Posterior vena cava (tissue), 2 donors: ENCODE measurements at places on chromosomes 2 and 18. TPM values are rescaled to one million over a fixed set of nuclear protein-coding genes. Genes with fewer than 3 reads are reported as not detected.

The SPP2 gene
- total RNA-seq: not detected

GRCh38 chr2:203711399-203711798 lies 5.0 kb downstream of the CD28 start:
- DNase-seq: no peak

DNA sequence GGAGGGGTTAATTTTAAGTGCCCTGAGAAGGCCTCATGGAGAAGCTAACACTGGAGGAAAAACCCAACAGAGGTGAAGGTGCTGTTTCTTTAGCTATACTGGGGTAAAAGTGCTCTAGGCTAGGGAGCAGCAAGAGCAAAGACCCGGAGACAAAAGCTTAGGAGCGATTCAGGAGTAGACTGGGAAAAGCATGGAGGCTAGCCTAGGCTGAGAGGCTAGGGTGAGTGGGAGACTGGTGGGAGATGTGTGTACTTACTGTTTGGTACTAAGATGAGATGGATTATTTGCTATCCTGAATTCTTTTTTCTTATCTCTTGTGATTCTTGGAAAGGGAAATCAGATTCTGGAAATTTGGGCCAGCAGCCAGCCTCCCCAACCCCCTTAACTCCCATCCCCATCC lies 2.0 kb downstream of the GIGYF2 start:
- no peak for DNase-seq

The POTEI gene
- total RNA-seq: not detected

DNA sequence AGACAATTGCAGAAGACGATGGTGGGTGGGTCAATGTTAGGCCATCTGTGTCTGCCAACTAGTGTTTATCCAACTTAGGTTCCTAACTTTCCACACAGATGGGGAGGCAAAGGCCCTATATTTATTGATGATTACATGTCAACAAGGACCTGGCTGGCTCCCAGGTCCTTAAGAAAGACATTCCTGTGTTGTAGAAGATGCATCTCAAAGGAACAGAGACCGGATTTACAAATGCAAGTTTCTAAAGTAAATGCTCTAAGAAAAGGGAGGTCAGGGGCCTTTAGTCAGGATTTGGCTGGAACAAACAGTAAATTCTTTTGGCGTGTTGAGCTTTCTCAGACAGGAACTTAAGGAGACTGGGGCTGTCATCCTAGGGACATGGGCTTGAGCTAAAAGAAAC lies 175.0 kb downstream of the SH3BP4 start:
- no peak for DNase-seq

DNA sequence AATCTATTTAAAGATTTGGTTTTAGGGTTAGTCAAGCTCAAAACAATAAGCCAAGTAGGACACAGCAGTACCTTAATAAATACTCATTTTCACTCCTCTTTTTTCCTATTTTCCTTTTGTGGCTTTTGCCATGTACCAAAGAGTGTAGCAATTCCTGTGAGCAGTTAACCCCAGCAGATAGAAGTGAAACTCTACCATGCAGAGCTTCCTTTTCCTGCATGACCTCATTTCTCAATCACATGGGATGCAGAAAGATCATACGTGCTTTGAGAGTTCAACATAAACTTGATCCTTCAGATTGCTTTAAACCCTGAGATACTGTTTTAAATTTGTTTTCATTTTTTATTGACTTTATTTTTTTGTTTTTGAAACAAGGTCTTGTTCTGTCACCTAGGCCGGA lies 99.1 kb upstream of the ARHGAP15 start:
- DNase-seq: no peak

The ITGAV gene
- 104 TPM for total RNA-seq

- no peak for DNase-seq
Observed at GRCh38 chr2:45822272-45822630, 170.8 kb downstream of the PRKCE start.

The KYNU gene
- 6.9 TPM for total RNA-seq

GRCh38 chr2:10238396-10238795 lies 64.3 kb upstream of the HPCAL1 start:
- peak; percentile 10 for DNase-seq

The ASB18 gene
- not detected for total RNA-seq

- peak; percentile 41 for DNase-seq
Observed at GRCh38 chr18:78719821-78720220, 259.8 kb upstream of the SALL3 start.

- DNase-seq: no peak
Observed at GRCh38 chr18:62643181-62643580, 72.2 kb upstream of the PHLPP1 start.

DNA sequence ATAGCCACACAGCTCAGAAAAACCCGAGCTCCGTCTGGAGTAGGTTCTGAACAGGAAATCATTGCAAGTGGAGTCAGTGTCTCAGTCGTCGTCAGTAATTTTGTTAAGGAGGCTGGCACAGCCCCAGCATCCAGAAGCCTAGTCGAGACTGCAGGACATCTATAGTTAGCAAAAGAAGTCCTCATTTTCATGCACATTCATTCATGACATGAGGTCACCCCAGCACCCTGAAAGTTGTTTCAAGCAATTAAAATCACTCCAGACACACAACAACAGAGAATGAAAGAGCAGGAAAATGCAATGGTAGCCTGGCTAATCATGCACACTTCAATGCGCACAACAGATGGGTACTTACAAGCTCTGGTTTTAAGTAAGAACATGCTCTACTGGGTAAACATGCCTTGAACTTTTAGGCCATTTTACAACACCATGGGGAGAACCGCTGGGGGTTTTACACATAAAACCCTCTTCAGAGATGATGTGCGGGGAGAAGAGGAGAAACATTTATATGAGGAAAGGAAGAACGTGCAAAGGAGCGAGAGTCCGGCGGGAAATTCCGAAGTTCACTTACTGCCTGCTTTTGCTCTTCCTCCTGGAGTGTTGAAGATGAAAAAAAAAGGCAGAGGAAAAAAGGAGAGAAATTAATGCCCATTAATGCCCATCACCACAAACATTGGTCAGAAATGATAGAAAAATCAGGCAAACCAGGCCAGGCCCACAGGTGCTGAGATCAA lies 77.4 kb upstream of the DNMT3A start:
- no peak for DNase-seq

The HIBCH gene
- total RNA-seq: 28.5 TPM

GRCh38 chr18:8933714-8934284 lies 168.7 kb upstream of the NDUFV2 start:
- no peak for DNase-seq

DNA sequence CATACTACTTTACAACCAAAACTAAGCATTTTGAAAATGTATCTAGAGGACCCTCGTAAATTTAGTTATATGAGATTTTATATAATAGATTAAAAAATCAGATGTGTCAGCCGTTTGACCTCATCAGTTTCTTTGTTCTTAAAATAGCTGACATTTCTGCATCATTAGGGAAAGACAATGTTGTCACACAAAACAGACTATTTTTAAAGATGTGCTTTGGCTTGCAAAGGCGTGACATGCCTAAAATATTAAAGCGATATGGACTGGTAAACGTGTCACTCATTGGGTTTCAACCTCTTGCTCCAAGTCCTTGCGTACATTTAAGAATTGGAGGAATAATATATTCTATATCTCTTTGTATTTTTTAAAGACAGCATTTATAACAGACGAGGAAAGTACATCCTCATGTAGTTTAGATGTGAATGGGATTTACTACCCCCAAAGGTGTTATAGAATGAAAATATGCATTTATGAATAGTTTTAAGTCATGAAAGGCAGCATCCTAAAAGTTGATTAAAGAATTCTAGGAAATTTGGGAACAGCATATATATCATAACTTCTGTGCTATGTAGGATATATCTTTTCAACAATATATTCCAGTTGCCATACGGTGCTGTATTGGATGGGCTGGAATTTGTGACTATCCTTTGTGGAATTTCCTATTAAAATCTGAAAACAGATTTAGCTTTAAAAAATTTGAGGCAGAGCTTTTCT lies 3.8 kb downstream of the MYL12A start:
- no peak for DNase-seq

- no peak for DNase-seq
Observed at GRCh38 chr18:23428821-23429220, 24.3 kb upstream of the RIOK3 start.

DNA sequence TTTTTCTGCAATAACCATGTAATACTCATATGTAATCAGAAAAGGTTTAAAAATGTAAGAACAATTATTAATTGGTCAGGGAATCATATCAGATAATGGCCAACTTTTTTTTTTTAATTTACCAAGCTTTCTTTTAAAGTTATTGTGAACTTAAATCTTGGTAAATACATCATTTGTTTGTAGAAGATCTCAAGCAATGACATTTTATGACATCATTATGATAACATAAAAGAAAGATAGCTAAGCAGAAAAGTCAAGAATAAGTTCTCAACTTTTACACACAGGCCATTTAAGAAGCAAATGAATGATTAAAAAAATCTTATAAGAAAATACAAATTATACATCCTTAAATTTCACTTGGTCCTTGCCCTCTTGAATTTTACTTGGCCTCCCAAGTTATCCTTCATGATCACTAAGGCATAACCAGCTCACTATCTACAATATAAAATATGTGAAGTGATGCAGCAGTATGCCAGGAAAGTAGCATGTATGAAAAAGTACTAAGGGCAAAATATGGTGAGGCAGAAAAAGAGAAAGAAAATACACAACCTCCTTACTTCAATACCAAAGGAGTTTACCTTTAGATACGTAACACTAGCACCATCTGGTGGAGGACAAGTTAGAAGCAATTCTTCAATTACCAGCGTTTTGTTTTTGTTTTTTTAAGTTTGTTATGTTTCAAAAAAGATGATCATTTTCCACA lies 116.6 kb downstream of the SRBD1 start:
- no peak for DNase-seq

- DNase-seq: no peak
Observed at GRCh38 chr2:238728330-238729260, 119.3 kb upstream of the TWIST2 start.

The HOXD13 gene
- total RNA-seq: not detected

The TEKT4 gene
- total RNA-seq: not detected

DNA sequence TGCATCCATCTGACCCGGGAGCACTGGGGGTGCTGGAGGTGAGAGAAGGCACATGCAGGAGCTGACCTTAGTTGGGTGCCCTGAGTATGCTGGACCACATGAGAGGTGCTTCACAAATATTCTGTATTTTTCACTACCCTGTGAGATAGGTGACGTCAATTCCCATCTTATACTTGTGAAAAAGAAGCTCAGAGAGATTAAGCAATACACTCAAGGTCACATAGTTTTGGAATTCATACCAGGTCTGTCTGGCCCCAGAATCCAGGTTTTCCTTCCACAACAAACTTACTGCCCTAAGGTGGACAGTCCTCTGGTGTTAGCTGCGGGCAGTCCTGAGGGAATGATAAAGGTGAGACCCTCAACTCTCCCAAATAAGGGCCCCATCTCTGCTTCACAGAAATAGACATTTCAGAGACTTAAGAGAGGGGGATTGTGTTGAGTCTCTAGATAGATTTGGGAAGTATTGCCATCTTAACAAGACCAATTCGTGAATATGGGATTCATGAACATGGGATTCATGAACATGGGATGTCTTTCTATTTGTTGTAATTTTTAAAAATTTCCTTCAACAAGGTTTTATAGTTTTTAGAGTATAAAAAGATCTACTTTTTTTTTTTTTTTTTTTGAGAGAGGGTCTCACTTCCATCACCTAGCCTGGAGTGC lies 64.0 kb upstream of the SMAD7 start:
- no peak for DNase-seq

DNA sequence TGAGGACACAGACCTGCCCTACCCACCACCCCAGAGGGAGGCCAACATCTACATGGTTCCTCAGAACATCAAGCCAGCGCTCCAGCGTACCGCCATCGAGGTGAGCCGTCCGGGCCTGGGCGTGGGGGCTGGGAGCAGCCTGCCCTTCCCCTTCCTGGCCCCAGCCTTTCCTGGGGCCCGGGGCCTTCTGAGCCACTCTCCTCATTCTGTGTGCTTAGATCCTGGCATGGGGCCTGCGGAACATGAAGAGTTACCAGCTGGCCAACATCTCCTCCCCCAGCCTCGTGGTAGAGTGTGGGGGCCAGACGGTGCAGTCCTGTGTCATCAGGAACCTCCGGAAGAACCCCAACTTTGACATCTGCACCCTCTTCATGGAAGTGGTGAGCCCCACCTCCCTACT lies 157.9 kb downstream of the DYSF start:
- peak; percentile 58 for DNase-seq

DNA sequence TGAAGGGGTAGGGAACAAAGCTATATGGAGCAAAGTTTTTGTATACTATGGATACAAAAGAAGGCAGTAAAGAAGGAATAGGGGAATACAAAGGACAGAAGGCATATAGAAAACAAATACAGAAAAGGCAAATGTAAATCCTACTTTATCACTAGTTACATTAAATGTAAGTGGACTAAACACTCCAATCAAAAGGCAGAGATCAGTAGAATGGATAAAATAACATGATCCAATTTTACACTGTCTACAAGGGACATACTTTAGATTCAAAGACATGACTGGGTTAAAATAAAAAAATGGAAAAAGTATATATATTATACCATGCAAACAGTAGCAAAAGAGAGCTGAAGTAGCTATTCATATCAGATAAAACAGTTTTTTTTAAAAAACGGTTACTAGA lies 215.0 kb downstream of the PDE11A start:
- no peak for DNase-seq

DNA sequence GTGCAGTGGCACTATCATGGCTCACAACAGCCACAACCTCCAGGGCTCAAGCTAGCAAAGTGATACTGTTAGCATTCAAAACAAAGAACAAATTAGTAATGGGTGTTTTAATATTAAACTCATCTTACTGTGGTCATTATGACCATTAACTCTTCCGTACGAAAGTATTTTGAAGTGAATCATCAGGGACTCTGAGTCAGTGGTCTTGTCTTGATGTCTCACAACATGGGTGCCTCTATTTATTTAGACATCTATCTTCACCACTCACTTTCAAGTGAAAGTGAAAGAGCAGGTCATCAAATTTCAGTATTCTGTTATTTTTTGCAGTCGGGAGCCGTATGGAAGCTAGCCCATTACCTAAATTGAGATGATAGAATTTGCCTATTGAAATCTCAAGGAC lies 1118.2 kb downstream of the DPP10 start:
- no peak for DNase-seq

DNA sequence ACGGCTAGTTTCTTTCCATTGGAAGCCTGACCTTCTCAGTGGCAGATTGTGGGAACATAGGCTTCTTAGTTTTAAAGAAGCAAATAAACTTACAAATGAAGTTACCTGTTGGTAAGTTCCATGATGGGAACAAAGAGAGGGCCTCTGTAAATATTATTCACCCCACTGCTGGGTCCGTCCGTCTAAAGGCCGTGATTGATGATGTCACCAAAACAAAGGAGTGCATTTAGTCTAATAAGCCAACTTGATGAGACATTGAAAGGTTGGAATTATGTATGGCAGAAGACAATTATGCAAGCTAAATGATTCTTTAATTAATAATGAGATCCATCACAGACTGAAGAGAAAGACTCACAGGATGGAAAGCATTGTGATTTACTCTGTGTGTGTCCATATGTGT lies 1091.9 kb upstream of the FANCL start:
- no peak for DNase-seq
